ENCODE measurements at places on chromosomes 7 and 10.

DNA sequence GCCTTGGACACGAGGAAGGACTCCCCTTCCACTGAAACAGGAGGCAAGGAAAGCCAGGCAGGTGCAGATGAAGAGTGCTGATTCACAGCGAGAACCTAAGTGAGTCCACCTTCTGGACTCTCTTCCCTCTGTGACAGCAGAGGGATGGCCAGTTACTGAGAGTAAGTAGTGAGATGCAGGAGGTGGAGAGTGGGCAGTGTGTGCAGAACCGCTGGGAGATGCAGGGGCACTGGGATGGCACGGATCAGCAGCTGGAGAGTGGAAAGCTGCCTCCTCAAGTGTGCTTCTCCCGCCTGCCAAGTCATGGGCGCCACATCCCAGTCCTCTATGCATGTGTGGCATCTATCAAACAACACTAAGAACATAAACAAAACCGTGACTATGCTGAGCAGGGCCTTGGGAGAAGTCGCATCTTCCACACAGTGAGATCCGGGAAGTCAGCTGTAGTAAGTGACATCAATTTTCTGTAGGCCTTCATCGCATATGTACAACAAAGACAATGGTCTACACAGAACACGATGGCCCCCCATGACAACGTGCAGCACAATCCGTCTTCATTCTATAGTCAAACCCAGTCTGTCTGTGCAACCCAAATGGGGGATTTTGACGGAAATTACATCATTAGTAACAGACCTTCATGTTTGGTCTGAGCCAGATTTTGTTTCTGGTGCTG lies 217.4 kb upstream of the KLF14 start:
- DNase-seq, result no peak

DNA sequence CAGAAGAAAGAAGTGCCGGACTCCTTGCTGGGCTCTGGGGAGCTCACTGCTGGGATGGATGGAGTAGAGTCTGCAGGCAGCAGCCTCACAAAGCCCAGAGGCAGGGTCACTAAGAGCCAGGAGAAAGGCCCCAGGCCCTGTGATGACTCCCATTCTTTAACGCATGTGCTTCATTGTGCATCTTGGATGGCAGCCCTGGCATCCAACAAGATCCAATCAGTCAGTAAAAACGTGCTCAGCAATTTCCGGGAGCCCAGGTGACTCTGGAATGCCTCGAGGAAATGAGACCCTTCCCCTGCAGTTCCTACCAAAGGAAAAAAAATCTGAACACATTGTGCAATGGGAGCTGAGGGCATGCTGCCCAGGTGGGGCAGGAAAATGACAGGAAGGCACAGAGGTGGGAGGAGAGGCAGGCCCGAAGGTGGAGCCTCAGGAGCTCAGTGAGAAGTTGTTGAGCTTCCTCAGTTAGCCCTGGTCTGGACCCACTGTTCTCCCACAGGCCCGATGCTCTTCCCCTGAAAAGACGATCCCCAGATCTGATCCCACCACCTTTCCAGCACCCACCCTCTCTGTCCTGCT lies 60.7 kb upstream of the TMEM72 start:
- no peak for DNase-seq

- no peak for DNase-seq
Observed at GRCh38 chr7:28088032-28088431, 92.6 kb downstream of the JAZF1 start.

DNA sequence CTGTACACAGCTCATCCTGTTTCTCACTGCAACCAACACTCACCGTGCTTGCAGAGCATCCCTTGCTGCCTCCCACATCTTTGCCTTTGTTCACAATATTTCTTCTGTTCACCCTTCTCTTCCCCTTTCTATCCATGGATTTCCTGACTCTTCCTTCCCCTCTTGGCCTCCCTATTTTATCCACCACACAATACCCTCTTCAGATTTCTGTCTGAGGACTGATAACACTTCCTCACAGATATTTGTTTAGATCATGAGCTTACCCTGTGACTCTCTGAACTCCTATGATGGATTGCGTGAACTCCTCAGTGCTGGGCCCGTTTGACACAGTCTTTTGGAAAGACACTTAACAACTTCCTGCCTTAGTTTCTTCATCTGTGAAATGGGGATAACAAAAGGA lies 62.8 kb upstream of the GPR158 start:
- no peak for DNase-seq

All from NCI-H226 (cell line).